Activated T-helper 9 cell treated with anti-CD3 and anti-CD28 coated beads, Interleukin-2, amount 50 U/mL, for 16 hours (primary cell): ENCODE measurements at places on chromosomes 6 and 20.

- no peak for DNase-seq
Measured at GRCh38 chr20:36008461-36009035, 40.2 kb downstream of the CNBD2 start.

DNA sequence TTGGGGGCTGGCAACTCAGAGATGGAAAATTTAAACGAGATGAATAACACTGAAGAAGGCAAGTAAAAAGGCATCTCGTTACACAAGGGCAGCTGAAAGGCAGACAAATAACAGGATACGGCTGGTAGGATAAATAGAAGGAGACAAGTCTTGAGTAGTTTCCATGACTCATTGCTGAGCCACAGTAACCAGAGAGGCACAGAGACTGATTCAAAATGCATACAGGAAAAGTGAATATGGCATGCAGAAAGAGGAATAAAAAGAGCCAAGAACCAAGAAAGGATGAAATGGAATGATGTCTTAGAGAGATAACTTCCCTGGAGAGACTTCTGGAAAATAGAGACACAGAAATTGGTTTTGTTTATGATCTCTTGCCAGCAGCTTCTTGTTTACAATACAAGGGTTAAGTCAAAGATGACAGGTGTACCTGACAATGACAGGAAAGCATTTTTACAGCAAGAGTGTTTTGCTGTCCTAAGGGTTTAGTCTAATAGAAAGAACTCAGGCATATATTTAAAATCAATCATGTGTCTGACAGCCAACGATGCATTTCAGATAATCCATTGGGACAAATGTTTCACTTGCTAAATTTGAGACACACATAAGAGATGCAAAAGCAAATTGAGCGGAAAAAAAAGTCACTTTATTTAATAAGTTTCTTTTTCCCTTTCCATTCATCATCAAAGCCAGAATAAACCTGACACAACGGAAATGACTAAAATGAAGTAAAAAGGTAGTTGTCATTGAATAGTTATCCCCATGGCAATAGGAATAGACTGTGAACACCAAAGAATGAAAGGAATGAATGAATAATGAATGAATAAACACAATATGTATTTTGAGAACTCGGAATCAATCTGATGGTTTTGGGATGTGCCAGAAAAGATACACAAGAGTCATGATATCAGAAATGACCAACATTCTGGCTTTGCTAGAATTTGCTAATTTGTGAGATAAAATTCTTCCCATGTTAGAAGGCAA is 68.0 kb upstream of the KCNQ5 start:
- DNase-seq = no peak

- DNase-seq = no peak
Measured at GRCh38 chr6:22334778-22335177, 37.9 kb upstream of the PRL start.

- DNase-seq = no peak
Measured at GRCh38 chr6:128686084-128686483, 165.7 kb upstream of the PTPRK start.

DNA sequence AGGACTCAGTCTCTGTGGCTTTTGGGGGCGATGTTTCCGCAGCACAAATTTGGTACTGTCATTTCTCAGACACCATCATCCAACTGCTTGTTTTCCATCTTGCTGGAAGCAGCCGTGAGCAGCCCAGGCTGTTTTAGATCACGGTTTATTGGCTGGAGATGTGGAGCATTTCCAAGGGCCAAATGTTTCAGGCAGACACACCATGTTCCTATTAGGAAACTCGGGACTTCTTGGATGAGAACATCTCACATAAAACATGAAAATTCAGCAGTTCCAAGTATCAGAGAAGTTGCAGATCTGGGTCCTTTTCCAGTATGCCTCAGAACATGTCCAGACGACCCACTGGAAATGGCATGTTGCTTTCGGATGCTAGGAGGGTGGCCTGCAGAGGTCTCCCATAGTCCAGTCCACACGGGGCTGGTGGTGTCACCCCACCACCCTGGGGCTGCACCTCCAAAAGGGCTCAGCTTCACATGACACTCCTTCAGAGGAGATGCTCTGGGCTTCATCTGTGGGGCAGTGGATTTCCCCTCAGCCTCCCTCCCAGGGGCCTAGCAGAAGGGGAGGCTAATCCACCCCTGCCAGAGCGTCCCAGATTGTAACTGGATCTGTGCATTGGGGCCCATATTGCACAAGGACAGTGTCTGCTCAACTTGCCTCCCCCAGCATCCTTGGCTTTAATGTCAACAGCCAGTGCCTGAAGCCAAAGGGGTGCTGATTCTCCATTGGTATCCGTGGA is 176.3 kb downstream of the SCP2D1 start:
- no peak for DNase-seq

DNA sequence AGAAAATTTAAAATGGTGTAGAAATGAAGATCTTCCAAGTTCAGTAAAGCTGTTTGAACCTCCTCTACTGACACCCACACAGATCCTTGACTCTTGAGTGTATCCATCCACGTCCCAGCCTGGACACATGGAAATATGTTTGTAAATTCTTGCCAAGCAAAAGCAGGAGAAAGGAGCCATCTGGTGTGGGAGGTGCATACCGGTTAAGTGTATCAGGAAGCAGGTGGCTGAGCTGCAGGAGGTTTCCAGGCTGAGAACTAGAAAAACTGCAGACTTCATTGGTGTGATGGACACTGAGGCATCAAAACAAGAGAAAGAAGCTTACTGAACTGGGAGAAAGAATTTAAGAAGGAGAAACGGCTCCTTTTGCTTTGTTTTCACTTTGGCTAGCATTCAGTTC is 229.9 kb upstream of the GRIK2 start:
- no peak for DNase-seq

GRCh38 chr6:36586606-36587005 is 7.6 kb upstream of the SRSF3 start:
- no peak for DNase-seq

DNA sequence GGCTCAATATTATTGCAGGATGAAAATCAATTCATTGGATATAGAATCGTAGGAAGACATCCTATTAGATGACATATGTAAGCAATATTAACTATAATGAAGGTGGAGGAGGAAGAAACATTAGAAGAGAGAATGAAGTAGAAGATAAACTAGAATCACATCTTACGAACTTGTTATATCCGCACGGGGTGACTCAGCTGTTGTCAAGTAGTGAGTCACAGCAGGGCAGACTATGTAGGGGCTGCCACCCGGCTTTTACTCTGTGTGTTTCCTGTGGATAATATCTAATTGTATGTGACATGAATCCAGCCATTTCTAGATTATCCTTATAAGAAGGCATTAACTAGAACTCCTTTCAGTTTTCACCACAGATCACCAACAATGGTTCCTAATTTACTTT is 520.2 kb downstream of the DOK5 start:
- DNase-seq = no peak

- peak; percentile 43 for DNase-seq
Measured at GRCh38 chr20:57346477-57346876, 4.6 kb upstream of the RAE1 start.

DNA sequence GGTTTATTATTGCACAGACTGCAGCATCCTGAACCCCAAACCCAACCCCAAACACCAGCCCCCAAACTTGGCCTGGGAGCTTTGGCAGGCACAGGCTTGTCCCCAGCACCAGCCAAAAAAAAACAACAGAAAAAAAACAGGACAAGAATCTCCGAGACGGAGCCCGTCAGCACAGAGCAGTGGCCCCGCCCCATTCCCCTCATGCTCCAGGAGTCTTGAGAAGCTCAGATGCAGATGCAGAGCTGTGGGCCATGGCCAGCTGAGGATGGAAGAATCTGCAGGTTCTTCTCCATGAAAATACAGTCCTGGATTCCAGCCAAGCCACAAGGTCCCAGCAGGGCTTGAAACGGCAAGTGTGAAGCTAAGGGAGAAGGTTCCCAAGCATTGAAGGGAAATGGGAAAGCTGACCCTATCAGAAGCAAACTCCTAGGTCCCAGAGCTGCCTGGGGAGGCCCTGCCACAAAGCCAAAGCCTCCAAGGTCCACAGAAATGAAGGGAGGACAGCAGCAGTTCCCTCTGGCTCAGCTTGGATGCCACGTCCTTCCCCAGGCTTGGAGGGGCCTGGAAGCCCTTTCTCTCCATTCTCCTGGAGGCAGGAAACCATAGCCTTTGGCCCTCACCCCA is 75.2 kb downstream of the JPH2 start:
- DNase-seq = no peak

- no peak for DNase-seq
Measured at GRCh38 chr6:2542858-2543218, 207.9 kb downstream of the MYLK4 start.
